Activated CD8-positive, alpha-beta memory T cell treated with anti-CD3 and anti-CD28 coated beads for 1 hour (primary cell): ENCODE measurements at places on chromosomes 7 and 10.

DNA sequence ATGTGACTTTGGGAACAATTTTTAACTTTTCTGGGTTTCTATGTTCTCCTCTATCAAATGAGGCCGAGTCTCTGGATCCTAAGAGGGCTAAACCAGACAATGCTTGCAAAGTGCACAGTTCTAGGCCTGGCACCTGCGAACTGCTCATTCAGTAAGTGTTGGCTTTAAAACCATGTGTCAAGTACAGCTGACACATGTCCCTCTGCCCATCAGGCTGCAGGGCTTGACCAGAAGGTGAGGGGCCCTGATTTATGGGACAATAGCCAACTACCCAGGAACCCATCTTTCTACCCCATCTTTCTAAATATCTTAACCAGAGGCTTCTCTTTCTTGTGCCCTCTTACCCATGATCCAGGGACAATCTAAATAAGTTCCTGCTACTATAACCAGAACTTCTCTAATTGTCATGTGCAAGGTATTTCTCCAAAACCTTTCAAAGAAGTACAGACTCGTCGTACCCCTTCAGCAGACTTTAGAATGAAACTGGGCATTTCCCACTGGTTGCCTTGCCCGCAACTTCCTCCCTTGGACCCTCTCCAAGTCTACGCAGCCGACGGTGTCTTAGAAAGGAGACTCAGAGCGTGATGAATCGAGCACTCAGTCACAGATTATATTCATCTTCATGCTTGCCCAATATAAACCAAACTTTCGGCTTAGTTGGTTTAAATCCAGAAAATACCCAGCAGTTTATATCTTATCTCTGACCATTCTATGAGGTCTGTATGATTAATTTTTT, 69.8 kb upstream of the STEAP1B start:
- no peak for DNase-seq

GRCh38 chr7:142365410-142365842, 107.6 kb upstream of the PRSS58 start:
- no peak for DNase-seq

- DNase-seq: no peak
Measured at GRCh38 chr10:111973306-111973705, 210.3 kb downstream of the GPAM start.

- no peak for DNase-seq
Measured at GRCh38 chr7:127245607-127246006, 7.1 kb downstream of the GRM8 start.

- DNase-seq: no peak
Measured at GRCh38 chr7:43639858-43640491, 57.1 kb downstream of the STK17A start.

DNA sequence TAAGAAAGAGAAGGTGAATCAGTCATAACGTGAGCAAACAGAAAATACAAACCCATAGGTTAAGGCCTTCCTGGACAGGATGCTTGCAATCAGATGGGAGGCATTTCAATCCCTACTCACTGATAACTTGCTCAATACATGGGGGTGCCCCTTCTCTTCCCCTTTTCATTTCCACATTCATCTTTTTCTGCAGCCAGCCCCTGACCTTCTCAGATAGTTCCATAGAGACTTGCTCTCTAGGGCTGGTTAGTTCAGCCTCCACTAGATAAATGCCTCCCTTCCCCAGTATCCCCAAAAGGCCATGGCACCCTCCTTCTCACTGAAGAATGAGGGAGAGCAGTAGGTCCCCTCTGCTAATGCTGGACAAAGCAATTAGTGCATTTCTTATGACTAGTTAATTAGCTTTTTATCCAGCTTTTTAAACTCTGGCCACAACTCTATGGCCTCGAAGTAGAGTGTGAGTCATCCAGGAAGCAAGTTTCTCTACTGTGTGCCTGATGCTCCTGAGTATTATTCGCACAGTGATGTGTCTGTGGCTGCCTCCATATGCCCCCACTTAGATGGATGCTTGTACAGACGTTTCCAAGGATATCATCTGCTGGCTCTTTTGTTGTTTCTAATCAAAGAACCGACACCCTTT, 12.7 kb downstream of the CHN2 start:
- no peak for DNase-seq

- DNase-seq: no peak
Measured at GRCh38 chr10:1462032-1462431, 275.3 kb downstream of the ADARB2 start.

GRCh38 chr7:4022265-4022664, 659.8 kb upstream of the FOXK1 start:
- DNase-seq: no peak

DNA sequence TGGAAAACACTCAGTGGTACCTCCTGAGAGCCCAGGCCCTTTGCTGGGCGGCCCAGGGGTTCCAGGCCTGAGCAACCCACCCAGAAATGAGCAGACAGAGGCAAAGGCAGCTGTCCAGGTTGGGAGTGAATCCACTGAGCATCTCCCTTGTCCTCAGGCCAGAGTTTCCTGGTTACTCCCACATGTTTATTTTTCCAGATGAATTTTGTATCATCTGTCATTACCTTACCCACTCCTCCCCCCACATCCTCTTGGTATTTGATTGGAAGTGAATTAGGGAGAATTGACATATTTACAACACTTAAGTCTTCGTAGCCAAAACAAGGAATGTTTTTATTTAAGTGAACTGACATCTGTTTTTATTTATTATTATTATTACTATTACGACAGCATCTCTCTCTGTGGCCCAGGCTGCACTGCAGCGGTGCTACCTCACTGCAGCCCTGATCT, 13.2 kb upstream of the LMBR1 start:
- no peak for DNase-seq

GRCh38 chr7:83441-83840, 108.9 kb upstream of the FAM20C start:
- no peak for DNase-seq

- DNase-seq: no peak
Measured at GRCh38 chr10:91681361-91682276, 48.7 kb upstream of the PPP1R3C start.

GRCh38 chr7:124643311-124643811, 122.2 kb downstream of the GPR37 start:
- no peak for DNase-seq

GRCh38 chr7:141954334-141954733, 7.6 kb upstream of the CLEC5A start:
- no peak for DNase-seq

GRCh38 chr10:132939378-132939955, 2.9 kb downstream of the CFAP46 start:
- DNase-seq: no peak

- DNase-seq: no peak
Measured at GRCh38 chr7:27593226-27593625, 69.5 kb downstream of the HIBADH start.

GRCh38 chr7:6226194-6226799, 46.1 kb downstream of the CYTH3 start:
- DNase-seq: no peak

DNA sequence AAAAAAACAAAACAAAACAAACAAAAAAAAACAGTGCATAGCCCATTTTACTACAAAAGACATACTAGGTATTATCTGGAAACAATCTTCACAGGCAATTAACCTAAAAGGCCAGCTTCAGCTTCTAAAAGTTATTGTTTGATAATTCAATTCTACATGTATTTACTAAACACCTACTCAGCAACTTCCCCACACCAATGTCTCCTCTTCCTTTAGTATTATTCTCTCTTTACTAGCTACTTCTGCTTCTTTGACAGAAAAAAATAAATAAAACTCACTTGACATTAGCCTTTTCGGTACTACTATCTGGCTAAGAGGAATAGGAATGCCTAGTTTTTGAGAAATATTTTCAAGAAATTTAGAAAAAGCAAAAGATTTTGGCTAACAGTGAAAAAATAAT, 2.8 kb downstream of the TM9SF3 start:
- no peak for DNase-seq

GRCh38 chr10:91220194-91220953, at the start of gene PCGF5:
TSS of gene PCGF5 (plus strand) at chr10:91220663. CDS start at chr10:91222872, 2,209 bp downstream.
- DNase-seq: peak; percentile 90

DNA sequence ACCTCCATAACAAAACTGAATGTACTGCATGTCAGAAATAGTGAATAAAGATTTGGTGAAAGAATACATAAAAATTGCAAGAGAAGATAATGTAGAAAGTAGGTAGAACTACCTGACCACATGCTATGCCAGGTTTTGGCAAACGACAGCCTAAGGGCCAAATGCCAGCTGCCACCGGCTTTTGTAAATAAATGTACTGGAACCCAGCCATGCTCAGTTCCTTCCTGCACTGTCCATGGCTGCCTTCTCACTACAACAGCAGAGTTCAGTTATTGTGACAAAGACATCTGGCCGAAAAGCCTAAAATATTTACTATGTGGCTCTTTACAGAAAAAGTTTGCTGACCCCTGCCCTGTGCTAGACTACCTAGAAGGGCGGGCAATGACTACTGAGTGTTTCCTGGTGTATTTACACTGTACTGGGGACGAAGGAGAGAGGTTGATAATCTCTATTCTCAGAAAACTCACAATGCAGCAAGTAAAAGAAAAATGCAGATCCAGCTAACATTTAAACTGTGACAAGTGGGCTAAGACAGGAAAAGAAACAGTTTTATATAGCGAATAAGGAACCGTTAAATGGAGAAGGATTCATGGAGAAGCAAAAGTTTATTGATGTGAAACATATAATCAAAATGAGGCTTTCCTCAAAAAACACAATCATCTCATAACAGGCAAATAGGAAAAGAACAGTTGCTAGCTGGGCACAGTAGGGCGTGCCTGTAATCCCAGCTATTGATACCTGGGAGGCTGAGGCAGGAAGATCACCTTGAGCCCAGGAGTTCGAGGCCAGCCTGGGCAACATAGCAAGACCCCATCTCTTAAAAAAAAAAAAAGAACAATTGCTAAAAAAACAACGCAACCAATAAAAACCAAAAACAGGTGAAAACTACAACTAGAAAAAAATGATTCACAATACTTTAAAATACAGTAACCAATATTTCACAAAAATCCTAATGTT, 13.7 kb downstream of the KIN start:
- DNase-seq: no peak

DNA sequence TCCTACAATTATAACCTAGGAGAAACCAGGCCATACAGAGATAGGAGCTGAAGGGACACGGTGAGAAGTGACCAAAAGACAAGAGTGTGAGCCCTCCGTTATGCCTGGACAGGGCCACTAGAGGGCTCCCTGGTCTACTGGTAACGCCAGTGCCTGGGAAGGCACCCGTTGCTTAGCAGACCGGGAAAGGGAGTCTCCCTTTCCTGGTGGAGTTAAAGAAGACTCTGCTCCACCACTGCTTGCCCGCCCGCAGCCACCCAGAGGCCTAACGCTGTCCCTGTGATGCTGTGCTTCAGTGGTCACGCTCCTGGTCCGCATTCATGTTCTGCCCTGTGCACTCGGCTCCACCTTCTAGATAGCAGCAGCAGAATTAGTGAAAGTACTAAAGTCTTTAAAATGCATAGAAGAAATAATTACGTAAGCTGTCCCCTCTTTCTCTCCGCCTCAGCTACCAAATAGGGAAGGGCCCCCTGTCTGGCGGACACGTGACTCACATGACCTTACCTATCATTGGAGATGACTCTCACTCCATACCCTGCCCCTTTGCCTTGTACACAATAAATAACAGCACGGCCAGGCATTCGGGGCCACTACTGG, 34.8 kb downstream of the GRID2IP start:
- no peak for DNase-seq

DNA sequence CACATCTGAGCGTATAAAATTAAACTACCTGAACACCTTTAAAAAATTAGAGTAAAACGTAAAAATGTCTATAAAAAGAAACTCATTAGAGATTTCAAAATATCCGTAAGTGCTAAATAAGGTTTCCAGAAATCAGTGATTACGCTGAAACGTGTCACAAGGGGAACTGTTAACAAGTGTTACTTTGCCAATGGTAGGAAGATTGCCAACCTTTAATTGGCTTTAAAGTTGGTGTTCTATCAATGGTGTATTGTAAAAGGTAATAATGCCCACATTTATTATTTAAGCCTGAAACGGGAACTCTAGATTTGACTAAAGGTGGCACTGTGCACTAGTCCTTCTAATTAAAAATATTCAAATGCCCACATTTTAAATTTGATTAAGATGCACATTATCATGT, 37.8 kb upstream of the HIBADH start:
- no peak for DNase-seq
